ENCODE measurements at places on chromosomes 3 and 15.

- DNase-seq: no peak
These were observed 621 bp upstream of the PARP6 start for GRCh38 chr15:72272997-72273352.

- no peak for DNase-seq
These were observed 93.7 kb upstream of the BOC start for GRCh38 chr3:113117511-113118234.

DNA sequence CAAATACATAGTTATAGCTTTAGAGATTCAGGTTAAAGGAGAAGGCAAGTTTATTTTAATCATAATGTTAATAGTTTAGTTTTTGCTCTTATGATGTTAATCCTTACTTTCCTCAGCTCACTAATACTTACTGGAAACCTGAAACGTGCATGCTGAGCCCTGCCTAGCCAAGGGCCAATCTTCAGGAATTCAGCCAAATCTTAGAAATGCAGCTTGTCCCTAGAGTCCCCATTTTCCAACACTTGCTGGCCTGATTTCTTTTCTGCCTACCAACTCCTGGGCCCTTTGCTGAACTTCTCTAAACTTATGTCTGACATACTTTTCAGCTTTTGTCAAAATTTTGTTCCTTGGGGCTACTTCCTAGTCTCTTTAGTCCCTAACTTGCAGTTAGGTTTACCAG, 22.8 kb downstream of the BCHE start:
- DNase-seq: no peak

DNA sequence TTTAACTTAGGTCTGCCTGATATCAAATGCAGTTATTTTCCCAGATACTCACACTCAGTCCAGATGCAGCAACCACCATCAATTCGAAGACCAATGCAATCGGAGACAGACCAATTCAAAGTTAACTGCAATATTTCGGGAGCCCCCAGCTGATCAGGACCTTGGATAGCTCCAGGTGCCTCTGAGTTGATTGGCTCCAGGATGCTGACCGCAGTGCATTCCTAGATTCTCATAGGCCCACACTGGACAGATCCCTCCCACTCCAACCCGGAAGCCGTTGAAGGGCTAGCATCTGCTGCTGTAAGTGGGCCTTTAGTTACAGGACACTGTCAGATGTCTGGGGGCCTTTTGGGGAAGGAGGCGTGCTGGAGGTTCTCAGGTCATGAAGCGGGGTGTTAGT, 89.5 kb upstream of the ATP2B2 start:
- no peak for DNase-seq

- DNase-seq: no peak
These were observed 21.1 kb downstream of the IL1RAP start for GRCh38 chr3:190534986-190535385.

DNA sequence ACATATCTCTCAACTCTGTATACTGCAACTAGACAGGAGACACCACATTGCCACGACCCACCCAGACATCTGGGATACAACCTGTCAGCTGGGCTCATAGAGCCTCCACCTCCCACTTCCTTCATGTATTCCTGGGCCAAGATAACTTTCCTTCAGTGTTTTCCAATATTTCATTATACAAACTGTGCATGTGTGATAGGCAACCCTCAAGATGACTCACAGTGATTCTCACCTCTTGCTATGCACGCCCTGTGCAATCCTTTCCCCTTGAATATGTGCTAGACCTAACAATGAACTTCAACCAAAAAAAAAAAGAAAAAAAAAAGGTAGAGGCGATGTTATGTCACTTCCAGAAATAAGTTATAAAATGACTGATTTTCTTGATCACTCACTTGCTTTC, 138.0 kb upstream of the ALCAM start:
- DNase-seq: no peak

DNA sequence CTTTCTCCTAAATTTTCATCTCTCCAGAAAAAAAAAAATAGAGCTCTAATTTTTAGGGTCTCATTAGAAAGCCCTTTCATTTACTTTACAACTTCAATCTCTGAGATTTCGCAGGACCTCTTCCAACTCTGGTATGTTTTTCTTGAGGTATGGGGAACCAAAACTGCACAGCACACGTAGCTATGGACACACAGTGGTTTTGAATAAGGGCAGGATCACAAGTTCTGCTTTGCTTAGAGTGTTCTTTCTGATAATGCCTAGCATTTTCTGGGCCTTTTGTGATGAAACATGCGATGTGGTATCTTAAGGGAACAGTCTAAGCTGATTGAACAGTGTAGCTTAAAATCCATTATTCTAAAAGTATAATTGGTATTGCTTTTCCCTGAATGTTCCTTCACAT, 25.3 kb downstream of the ZNF592 start:
- DNase-seq: peak; percentile 28

GRCh38 chr15:80780416-80781221, 1.4 kb downstream of the CEMIP start:
- DNase-seq: no peak

- no peak for DNase-seq
These were observed 3.3 kb upstream of the TMEM45A start for GRCh38 chr3:100489118-100489517.

GRCh38 chr15:100400996-100401395, 59.2 kb upstream of the ADAMTS17 start:
- no peak for DNase-seq

- no peak for DNase-seq
These were observed 32.6 kb downstream of the PRKCD start for GRCh38 chr3:53193466-53194209.

- no peak for DNase-seq
These were observed 89.5 kb downstream of the RPL22L1 start for GRCh38 chr3:170780471-170780870.

- no peak for DNase-seq
These were observed 902.9 kb downstream of the EPHA3 start for GRCh38 chr3:90010341-90010740.

DNA sequence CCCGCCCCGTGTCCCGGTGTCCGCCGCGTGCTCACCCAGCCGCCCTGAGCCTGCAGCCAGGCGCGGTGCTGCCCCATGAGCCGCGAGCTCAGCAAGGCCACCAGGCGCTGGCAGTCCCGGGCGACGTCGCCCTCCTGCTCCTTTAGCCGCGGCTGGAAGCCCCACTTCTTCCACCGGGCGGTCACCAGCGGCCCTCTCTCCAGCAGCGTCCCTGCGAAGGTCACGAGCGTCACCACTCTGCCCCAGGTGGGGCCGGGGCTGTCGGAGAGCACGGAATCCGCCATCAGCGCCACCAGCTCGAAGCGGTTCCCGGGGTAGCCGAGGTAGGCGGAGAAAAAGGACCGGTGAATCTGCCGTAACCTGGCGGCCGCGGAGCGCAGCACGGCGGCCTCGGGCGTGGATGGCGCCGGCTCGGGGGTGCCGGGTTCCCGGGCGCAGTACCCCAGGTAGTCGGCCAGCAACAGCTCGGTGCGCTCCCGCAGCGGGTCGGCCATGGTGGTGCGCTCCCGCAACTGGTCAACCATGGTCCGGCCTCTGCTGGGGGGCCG, 298 bp downstream of the BCL2L10 start:
- DNase-seq: no peak

- no peak for DNase-seq
These were observed 72.1 kb upstream of the PLAAT1 start for GRCh38 chr3:193168931-193169330.

- no peak for DNase-seq
These were observed 532 bp upstream of the SELENOT start for GRCh38 chr3:150602426-150603152.

GRCh38 chr3:66253790-66254620, 33.2 kb downstream of the SLC25A26 start:
- DNase-seq: peak; percentile 67

DNA sequence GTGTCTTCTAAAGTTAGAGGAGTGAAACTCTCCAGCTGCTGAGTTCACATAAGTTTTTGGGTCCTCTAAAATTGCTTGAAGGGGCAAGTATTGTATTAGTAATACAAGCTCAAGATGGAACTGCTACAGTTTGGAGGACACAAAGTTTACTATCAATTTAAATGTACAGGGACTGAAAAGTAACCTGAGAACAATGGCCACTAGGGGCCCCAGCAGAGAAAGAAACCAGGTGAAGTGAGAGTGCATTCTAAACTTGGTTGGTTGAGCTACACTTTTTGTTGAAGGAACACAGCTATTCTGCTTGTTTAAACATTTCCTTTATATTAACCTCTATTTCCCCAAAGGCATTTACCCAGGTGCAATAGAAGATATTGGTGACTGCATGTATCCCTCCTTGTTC, 755.5 kb downstream of the GBE1 start:
- no peak for DNase-seq

Measured in pons (tissue), 1 donor.